ENCODE measurements at places on chromosomes 7 and 10. TPM values are rescaled to one million over a fixed set of nuclear protein-coding genes. Genes with fewer than 3 reads are reported as not detected.

The PNLIPRP2 gene
- total RNA-seq = not detected

The EBLN1 gene
- total RNA-seq = not detected

The DKK1 gene
- 3.0 TPM for total RNA-seq

The GBX1 gene
- not detected for total RNA-seq

The HOXA2 gene
- not detected for total RNA-seq

The ZWINT gene
- total RNA-seq = 4.9 TPM

The MYL10 gene
- total RNA-seq = not detected

The TAS2R3 gene
- total RNA-seq = 5.7 TPM

The MSANTD7 gene
- total RNA-seq = 17.9 TPM

The HNRNPF gene
- total RNA-seq = 63.4 TPM

Data from temporal lobe (tissue), 4 donors.